ENCODE measurements at places on chromosomes 1 and 21. TPM values are rescaled to one million over a fixed set of nuclear protein-coding genes. Genes with fewer than 3 reads are reported as not detected.

Gene CHRM3
- 0.02 TPM for total RNA-seq

Gene LCE1B
- not detected for total RNA-seq

Gene AK5
- 6.8 TPM for total RNA-seq

Gene GABRD
- 0.39 TPM for total RNA-seq

Gene AKR7A3
- total RNA-seq: 0.16 TPM

Gene S100A4
- 1,487 TPM for total RNA-seq

Gene C1QA
- total RNA-seq: not detected

Gene RIMKLA
- total RNA-seq: 0.98 TPM

Gene SWT1
- 2.0 TPM for total RNA-seq

Gene FMO3
- total RNA-seq: not detected

Gene PCP4L1
- not detected for total RNA-seq

Gene SLC22A15
- 0.91 TPM for total RNA-seq

Gene SMCP
- total RNA-seq: not detected

Gene ITLN2
- total RNA-seq: 0.66 TPM

Gene DHCR24
- total RNA-seq: 47.5 TPM

Gene SYT2
- total RNA-seq: 0.73 TPM

Gene SMG5
- total RNA-seq: 45.5 TPM

Gene GIPC2
- 0.05 TPM for total RNA-seq

Gene PTPN7
- total RNA-seq: not detected

Gene ADORA1
- 0.55 TPM for total RNA-seq

Gene VAV3
- 0.36 TPM for total RNA-seq

Gene PTPN22
- not detected for total RNA-seq

Gene WNT2B
- total RNA-seq: 0.19 TPM

Gene DCST1
- 0.06 TPM for total RNA-seq

Gene C4BPA
- total RNA-seq: 0.67 TPM
